Activated CD8-positive, alpha-beta memory T cell treated with anti-CD3 and anti-CD28 coated beads for 1 hour (primary cell): ENCODE measurements at places on chromosomes 6 and 20.

- no peak for DNase-seq
Observed at GRCh38 chr20:22904905-22905304, 130.2 kb upstream of the SSTR4 start.

- DNase-seq: peak; percentile 80
Observed at GRCh38 chr20:3846740-3847428, at the start of gene MAVS. TSS of gene MAVS (plus strand) at chr20:3846834. CDS start at chr20:3854625, 7,791 bp downstream.

DNA sequence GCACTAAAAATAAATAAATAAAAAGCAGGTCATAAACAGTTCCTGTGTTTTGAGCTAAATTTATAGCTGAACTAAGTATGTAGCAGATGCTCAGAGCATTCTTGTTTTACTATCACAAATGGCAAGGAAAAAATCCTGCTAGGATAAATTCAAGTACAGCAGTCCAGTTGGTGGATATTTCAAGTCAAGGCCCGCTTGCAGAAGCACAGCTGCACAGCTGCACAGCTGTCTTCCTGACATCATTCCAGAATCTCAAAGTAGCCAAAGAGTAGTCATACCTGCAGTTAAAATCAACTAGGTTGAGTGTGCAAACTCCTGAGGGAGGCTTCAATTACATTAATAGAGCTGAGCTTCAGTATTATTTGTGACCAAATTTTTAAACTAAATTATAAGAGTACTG lies 297.7 kb upstream of the MANEA start:
- no peak for DNase-seq

DNA sequence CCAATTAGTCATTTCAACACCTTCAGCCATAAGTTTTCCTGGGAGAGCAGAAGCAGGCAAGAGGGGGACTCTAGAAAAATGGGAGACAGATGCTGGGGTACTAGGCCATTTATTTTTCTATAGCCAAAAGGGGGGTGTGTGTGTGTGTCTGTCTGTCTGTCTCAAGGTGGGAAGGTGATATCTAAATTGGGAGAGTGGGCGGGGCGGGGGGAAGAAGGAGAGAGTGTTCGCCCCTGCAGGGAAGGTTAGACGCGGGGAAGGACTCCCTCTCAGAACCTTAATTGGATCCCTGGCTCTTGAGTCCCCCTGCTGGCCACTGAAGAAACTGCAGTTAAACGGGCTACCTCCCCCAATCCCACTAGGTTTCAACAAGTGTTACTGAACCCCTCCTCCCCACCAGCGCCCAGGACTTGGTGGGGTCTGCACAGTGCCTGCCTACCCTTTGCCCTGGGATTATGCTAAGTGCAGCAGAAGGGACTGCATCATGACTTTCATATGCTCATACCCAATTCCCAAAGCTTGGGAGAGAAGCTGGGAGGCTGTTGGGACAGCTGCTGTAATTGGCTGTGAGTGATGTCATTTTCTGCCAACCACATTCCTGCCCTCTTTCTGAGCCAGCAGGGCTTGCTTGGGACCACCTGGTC lies 45.8 kb downstream of the FOXP4 start:
- DNase-seq: peak; percentile 61

DNA sequence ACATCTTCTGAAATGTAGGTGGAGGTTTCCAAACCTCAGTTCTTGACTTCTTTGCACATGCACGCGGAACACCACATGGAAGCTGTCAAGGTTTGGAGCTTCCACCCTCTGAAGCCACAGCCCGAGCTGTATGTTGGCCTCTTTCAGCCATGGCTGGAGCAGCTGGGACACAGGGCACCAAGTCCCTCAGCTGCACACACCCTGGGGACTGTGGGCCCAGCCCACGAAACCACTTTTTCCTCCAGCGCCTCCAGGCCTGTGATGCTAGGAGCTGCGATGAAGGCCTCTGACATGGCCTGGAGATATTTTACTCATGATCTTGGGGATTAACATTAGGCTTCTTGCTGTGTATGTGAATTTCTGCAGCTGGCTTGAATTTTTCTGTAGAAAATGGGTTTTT lies 68.7 kb downstream of the RNF217 start:
- DNase-seq: no peak

DNA sequence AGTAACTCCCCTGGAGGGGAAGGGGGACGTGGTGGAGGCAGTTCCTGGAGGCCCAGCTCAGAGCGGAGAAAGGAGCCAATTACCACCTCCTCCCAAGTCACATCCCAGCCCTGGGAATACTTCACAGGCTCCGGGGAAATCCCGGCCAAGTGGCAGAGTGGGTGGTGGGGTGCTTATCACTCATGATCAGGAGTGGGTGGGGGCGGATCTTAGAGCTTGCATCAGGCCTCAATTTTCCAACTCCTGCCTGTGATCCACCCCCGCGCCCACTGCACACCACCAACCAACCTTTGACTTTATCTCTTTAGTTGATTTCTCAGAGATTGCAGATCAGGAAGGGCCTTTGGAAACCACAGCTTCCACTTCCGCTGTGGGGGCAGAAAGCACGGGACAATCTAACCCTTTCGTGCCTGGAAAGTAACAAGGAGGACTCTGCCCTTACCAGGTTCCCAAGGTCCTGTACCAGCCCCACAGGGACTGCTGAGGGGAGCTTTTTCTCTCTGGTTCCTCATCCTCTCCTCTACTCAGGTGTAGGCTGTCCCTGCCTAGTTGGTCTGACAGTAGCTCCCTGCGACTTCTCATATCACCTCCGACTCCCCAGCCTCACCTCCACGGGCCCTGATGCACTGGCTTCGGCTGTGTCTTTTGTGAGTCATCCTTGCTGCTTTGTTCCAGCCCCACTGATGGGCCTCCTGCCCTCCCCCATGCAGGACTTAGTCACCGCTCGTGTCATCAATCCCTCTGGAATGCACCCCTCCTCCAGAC lies 24.9 kb upstream of the IER3 start:
- DNase-seq: peak; percentile 51

- DNase-seq: no peak
Observed at GRCh38 chr20:46651091-46651962, at the start of gene SLC13A3. TSS of gene SLC13A3 (minus strand) at chr20:46651459. CDS start at chr20:46651421, 38 bp downstream.

GRCh38 chr20:40640667-40641066 lies 48.4 kb downstream of the MAFB start:
- DNase-seq: no peak
